Omental fat pad (tissue), 4 donors: ENCODE measurements at places on chromosomes 16 and 17.

DNA sequence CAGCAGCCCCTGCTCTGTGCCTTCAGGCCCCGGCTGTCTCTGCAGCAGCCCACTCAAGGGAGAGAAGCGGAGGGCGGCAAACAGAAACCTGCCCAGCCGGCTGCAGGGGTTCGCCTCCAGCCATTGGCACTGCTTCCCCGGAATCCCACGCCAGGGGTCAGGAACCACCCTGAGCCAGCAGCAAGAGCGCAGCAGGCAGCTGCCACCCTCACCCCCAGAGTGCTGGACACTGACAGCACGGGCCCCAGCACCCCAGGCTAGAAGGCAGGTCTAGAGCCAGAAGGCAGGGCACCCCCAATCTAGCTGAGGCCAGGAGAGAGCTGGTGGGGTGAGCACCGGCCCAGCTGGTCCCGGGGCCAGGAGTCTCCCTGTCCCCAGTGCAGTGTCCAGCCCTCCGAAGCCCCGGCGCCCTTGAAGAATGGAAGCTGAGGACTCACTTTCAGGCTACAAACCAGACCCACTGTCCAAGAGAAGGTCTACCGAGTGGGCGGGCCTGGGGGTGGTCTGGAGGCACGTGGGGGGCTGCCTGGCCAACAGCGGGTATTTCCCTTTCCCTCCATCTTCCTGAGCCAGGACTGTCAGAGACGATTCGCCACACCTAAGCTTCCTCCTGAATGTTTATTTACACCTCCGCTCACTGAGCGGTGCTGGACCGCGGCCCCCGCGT lies 8.4 kb downstream of the UBALD2 start:
- DNase-seq = no peak

- no peak for DNase-seq
These were observed 11.8 kb downstream of the HID1 start for GRCh38 chr17:74960570-74961342.

- no peak for DNase-seq
These were observed 679.5 kb downstream of the KCNJ2 start for GRCh38 chr17:70848785-70849184.

DNA sequence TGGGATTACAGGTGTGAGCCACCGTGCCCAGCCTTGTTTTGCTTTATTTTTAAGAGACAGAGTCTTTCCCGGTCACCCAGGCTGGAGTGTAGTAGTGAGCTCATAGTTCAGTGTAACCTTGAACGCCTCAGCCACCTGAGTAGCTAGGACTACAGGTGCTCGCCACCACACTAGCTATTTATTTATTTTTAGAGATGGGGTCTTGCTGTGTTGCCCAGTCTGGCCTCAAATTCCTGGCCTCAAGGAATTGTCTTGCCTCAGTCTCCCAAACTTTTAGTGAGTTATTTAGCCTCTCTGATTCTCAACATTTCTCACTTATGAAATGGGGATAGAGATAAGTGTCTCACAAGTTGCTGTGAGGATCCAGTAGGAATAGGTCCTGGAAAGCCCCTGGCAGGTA lies 21.7 kb downstream of the FZD2 start:
- DNase-seq = no peak

DNA sequence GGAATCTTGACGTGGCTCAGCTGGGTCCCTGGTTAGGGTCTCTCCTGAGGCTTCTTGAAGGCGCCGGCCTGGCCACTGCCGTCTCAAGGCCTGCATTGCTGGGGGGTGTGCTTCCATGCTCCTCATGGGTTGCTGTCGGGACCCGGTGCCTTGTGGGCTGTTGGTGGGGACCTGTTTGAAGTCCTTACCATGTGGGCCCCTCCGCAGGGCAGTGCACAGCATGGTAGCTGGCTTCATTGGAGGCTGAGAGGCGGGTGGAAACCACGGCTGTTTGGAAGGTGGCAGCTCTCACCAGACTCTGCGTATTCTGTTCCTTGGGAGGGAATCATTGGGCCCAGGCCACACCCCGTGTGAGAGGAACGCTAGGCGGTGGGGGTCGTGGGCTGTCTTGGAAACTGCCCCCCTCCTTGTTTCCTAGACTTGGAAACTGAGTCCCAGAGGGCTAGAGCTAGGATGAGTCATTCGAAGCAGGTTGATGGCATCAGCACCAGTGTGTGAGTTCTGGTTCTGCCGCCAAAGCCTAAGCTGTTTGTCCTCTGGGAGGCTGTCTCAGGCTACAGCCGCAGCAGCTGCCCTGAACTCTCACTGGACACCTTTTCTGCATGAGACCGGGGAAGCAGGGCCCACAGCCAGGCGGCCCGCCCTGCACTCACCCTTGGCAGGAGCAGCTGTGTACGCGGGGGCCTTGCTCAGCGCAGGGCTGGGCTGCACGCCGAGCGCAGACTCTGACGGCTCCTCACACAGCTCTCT lies 35.2 kb downstream of the ZNF750 start:
- no peak for DNase-seq

DNA sequence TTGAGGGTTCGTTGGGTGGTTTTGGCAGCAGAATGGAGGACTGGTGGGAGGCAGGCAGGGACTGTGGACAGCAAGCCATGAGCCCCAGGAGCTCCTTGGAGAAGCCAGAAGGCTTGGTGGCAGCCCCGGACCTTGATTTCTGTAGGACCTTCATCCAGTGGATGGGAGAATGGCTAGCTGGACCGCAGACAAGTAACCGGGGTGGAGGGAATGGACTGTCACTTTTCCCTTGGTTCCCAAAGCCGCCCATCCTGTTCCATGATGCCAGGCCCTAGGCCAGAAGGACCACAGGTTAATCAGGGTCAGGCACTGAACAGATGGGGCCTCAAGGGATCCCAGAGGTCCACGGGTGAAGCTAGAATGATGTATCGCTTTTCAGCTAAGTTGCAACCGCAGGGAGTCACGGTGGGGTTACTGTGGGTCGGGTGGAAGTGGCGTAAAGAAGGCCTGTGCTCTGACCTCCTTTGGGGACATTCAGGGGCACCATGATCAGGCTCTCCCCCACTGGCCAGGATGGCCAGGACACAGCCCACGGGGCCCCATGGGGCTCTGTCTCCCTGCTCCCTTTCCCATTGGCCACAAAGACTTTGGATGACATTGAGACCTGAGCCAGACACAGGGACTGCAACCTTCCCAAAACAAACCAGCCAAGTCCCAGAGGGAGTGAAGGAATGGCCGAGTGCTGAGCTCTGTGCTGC lies 66.9 kb upstream of the MRTFB start:
- no peak for DNase-seq

GRCh38 chr16:82882982-82883835 lies 256.4 kb downstream of the CDH13 start:
- DNase-seq = no peak

DNA sequence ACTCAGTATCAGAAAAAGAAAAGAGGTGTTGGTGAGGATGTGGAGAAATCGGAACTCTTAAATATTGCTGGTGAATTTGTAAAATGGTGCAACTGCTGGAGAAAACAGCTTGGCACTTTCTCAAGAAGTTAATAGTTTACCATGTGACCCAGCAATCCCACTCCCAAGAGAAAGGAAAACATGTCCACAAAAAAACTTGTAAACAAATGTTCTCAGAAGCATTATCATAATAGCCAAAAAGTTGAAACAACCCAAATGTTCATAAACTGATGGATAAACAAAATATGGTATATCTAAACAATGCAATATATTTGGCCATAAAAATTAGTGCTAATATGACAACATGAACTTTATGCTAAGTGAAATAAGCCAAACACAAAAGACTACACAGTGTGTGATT lies 2.6 kb upstream of the MAPK7 start:
- DNase-seq = no peak

DNA sequence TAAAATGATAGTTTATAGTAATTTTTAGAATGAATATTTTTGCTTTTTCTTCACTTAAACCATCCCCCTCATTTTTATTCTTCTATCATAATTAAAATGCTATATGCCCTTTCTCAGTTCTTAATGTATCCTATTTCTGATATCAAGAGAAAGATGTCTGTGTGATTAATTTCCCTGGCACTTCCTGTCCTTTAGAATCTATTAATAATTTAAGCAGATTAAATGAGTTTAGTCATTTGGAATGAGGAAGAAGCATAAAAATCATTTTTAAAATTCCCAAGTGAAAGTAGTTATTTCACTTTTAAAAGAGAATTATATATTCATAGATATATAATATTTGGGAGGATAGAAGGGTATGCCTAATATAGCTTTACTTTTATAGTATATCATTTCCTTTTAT lies 27.8 kb upstream of the CDR2 start:
- no peak for DNase-seq

DNA sequence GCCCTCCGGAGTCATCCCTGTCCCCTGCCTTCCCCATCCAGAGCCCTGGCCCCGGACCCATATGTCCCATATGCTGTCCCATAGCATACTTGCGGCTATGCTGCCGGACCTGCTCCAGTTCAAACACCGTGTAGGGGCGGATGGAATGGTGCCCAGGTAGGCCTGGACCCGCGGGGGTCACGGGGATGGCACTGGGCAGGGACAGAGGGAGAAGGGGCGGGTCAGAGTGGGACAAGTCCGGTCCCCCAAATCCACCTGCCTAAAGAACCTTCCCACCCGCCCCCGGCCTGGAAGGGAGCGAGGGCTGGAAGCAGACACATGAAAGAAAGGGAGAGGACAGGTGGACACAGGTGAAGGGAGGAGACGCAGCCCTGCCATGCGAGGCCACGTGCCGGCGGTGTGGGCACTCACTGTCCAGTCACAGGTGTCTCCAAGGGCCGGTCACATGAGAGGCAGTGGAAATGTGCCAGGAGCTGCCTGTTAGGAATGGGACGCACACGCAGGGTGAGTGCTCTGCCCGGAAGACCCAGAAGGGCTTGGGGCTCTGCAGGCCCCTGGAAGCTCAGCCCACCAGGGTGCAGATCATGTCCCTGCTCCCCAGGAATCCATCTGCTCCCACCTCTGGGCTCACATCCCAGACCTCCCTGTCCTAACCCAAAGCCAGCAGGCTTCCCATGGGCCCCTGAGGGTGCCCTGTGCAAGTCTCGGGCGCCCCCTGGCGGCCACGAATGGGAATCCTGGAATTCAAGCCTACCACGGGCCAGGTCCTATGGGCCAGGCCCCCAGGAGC lies 14.0 kb downstream of the UBALD2 start:
- peak; percentile 91 for DNase-seq

GRCh38 chr16:74736531-74737157 lies 36.0 kb upstream of the MLKL start:
- no peak for DNase-seq

DNA sequence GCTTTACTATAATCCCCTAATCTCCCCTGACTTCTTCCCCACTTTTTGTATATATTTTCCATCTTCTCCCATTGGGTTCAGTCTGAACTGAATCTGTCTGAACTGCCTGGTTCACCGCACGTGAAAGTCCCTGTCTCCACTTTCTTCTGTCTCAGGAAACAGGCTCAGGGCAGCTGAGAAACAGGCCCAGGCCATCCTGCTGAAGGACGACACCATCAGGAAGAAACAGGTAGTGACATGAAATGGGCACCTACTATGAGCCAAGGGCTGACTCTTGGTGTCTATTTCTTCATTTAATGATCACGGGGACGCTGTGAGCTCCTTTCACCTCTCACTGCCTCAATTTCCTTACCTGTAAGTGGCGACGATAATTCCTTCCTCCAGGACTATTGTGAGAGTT lies 90.5 kb upstream of the HSBP1 start:
- DNase-seq = no peak

DNA sequence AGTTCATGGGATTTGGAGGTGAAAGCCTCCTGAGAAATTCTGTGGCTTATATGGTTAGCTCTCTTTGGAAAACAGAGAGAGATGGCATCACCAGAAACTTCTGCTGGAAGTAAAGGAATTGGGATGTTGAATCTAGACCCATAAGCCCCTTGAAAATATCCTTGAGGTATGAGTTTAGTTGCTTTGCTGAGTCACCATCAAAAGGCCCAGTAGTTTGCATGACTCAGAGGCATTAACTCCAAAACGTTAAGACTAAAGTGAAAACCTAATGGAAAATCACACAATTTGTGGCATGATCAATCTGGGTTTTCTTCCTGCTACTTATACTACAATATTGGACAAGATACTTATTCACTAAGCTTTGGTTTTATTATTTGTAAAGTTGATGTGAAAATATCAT lies 349.2 kb upstream of the SALL1 start:
- no peak for DNase-seq

- DNase-seq = no peak
These were observed 536.9 kb downstream of the TMEM114 start for GRCh38 chr16:8053437-8053836.

GRCh38 chr16:807347-808084 lies 7.0 kb upstream of the GNG13 start:
- peak; percentile 59 for DNase-seq

GRCh38 chr17:81242421-81243332 lies 3.6 kb downstream of the NDUFAF8 start:
- no peak for DNase-seq

- no peak for DNase-seq
These were observed 66.0 kb downstream of the CDK12 start for GRCh38 chr17:39527220-39527813.
